Omental fat pad (tissue), 4 donors: ENCODE measurements at places on chromosomes 7 and 10.

- DNase-seq = no peak
Measured at GRCh38 chr7:121008816-121009215, 20.3 kb downstream of the CPED1 start.

DNA sequence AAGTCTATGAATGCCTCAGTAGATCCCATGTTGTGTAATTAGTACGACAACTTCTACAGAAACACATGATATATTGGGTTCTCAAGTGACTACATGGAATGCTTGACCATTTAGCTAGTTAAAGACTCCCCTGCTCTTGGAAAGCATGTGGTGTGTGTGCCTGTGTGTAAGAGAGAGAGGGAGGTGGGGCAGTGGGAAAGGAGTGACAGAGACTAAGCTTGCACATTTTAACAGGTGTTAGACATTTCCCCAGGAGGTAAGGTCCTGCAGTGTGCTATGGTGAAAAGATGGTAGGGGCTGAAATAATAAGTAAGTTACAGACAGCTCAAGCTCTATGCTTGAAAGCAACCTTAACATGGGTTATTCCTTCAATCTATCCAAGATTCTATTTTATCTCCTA lies 241.7 kb upstream of the GHITM start:
- DNase-seq = no peak

DNA sequence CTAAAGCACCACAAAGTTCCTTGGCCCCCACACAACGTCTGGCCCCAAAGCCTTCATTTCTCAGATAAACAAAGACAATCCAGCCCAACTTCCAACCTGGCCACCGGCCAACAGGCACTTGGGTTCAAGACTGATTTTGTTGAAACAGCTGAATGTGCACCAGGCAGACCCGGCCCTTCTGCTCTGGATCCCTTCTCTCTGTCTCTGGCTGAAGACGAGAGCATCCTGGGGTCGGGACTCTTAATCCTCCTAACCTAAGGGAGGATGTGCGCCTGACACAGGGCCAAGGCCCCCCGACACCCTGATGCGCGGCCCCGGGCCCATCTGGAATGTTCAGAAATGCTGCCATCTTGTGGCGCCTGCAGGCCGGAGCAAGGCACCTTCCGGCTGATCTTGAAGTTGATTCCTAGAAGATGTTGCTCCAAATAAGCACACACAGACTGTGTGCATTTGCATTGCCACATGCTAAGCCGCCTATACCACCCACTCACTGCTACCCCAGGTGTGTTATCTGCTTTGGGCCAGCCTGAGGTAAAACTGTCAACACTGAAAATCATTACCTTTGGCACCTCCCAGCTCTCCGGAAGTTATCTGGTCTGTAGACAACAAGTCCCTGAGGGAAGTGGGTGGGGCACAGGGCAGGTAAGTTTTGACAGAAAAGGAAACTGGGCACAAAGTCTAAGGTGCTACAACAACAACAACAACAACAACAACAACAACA lies 98.4 kb upstream of the HABP2 start:
- no peak for DNase-seq

DNA sequence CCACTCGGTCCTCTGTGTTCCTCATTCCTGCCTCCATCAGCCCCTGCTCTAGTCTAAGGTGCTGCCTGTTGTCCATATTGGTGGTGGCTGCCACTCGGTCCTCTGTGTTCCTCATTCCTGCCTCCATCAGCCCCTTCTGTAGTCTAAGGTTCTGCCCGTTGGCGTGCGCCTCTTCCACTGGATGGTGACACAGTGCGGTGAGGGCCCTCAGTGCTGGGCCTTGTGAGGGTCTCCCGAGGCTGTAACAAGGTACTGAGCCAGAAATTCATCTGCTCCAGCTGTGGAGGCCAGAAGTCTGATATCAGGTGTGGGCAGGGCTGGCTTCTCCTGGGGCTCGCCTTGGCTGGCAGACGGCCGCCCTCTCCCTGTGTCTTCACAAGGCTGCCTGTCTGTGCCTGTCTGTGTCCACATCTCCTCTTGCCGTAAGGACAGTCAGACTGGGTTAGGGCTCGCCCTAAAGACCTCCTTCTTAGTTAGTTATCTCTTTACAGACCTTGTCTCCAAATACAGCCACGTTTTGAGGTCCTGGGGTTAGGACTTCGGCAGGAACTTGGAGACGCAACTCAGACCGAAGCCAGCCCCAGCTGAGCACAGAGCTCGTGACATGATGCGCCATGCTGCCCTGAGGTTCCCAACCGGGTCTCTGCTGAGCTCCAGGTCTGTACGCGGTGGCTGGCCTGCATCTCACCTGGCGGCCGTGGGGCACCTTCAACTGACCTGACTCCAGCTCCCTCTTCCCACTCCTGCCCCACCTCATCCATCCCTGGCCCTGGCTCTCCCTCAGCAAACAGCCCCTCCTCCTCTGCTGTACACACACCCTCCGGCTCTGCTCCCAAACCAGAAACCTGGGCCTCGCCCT lies 181.4 kb upstream of the SHH start:
- no peak for DNase-seq

DNA sequence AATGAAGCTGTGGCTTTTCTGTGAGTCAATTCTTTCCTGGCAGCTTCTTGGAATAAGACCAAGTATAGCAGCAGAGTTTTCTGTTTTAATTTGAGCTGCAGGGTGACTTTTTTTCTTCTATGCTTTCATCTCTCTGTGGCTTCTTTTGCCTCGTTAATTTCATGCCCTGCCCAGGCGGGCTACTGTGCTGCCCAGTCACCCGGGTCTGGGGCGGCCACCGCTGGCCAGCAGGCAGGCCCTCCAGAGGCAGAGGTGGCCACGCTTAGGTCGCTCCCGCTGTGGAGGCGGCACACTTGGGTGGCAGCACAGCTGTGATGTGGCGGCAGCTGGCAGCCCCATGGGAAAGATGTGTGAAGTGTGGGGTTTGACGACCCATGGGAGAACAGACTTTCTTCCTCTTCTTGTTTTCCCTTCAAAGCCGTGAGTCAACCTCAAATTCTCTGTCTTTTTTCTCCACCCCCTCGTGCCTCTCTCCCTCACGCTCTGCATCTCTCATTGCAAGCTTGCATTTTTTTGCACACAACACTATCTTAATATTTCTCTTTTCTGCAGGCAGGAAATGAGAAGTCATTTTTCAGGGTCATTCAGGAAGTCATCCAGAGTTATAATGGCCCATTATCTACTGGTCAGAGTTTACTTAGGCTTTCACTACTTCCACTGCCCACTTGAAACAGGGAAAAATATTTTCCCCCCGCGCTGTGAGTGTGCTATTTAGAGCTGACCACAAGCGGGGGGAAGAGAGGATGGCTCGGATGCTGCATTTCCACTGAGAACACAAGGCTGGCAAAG lies 67.8 kb downstream of the EGFR start:
- DNase-seq = no peak

DNA sequence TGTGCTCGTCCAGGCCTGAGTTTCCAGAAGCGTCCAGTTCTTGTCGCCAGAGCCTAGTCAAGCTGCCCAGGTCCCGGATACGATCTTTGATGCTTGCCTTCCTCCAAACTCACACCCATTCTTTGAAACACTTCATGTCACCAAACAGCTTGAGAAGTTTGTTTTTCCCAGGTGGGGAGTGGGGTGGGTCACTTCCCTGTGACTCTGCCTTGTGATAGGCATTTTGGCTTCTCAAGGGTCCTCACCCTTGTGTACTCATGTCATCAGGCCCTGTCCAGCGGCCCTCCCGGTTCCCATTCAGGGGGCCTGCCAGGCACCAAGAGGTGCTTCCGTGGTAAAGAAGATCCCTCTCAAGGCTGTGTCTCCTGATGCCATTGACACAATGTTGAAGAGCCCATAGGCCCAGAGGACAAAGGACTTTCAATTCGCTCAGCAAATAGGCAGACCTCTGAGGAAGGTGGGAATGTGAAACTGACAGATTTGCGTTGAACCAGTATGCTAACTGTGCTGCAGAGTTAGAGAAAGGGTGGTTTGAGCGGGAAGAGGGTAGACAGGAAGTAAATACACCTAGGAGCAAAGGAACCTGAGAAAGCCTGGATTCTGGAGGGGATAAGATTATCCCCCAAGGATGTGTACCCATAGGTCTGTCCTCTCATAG lies 24.7 kb upstream of the SFTPA1 start:
- DNase-seq = no peak

DNA sequence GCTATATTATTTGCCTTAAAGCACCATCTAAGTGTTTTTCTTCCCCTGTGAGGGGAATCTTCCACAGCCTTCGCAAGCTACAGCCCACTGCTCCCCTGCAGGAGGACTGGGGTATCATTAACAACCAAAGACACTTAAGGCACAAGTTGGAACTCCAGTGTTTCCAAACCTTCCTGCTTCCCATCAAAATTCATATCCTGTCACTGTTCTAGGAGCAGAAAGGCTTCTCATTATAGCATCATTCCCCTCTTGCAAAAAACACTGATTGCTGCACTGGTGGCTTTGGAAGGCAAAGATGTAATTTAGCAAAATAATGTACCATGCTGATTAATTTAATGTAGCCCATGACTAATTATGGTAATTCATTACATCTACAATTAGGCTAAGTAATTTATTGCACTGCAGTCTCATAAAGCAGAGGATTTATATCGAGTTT lies 207.2 kb downstream of the SKAP2 start:
- no peak for DNase-seq

DNA sequence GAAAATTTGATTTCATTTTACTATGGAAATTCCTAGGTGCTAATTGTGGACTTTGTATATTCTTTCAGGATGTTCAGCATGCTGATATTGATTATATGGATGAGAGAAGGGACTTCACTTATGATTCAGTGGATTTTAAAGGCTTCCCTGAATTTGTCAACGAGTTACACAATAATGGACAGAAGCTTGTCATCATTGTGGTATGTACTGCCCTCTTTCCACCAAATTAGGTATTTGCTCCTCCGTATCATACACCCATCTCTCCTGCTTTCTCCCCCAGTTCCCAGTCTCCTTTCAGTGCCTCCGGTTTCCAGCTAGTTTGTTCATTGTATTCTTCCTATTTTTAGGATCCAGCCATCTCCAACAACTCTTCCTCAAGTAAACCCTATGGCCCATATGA lies 34.6 kb downstream of the MGAM start:
- DNase-seq = no peak

GRCh38 chr7:44769776-44770294 lies 21.2 kb downstream of the ZMIZ2 start:
- DNase-seq = no peak

DNA sequence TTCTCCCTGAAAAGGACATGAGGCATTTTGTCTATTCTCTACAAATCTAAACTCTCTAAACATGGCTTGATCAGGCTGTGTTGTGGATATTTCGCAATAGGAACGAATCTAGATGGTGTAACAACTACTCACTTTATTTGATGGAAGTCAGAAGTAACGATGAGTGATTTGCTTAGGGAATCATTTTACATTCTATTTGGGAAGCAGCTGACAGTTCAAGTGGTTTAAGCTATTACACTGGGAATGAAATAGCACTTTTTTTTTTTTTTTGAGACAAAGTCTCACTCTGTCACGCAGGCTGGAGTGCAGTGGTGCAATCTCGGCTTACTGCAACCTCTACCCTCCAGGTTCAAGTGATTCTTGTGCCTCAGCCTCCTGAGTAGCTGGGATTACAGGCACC lies 44.1 kb downstream of the NPY start:
- no peak for DNase-seq

GRCh38 chr10:14560274-14560673 lies 214.4 kb downstream of the FAM107B start:
- DNase-seq = no peak

GRCh38 chr10:8248868-8249267 lies 194.4 kb downstream of the GATA3 start:
- DNase-seq = no peak

GRCh38 chr10:122220736-122221135 lies 50.4 kb upstream of the BTBD16 start:
- DNase-seq = no peak
